Anterior cingulate cortex (tissue), 58 donors: ENCODE measurements at places on chromosomes 7 and 10.

DNA sequence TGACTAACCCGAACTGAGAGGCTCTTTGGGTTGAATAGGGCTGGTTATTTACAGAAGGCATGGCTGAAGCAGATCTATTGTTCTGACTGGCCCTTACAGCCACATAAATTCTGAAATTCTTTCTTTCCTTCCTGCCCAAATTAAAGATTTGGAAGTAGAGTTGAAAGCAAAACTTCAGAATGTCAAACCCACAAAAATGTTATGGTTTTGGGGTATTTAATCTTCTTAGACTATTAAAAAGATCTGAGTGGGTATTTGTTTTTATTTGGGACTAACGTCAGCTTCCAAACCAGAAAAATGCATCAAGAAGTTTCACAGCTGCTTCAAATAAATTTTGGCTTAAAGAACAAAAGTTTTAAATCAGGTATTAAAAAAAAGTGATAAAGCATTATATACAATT, 124.5 kb downstream of the AHR start:
- no peak for DNase-seq

GRCh38 chr10:43038783-43039623, 37.9 kb upstream of the RET start:
- no peak for DNase-seq

DNA sequence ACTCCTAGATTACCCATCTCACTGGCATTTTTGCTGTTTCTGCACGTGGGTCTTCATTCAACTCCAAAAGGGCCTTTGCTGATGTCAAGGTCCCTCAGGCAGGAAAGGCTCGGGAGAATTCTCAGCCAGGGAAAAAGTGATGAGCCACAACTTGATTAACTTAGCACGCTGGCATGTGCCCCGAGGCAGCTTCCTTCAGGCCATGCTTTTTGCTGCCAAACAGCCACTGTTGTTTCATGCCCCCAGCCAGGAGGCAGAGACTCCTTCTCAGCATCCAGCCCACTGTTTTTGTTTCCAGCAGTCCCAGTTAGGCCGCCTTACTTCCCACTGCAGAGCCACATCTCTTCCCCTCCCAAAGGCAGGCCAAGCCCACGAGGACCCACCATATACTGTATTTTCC, 266.5 kb upstream of the YAE1 start:
- no peak for DNase-seq

DNA sequence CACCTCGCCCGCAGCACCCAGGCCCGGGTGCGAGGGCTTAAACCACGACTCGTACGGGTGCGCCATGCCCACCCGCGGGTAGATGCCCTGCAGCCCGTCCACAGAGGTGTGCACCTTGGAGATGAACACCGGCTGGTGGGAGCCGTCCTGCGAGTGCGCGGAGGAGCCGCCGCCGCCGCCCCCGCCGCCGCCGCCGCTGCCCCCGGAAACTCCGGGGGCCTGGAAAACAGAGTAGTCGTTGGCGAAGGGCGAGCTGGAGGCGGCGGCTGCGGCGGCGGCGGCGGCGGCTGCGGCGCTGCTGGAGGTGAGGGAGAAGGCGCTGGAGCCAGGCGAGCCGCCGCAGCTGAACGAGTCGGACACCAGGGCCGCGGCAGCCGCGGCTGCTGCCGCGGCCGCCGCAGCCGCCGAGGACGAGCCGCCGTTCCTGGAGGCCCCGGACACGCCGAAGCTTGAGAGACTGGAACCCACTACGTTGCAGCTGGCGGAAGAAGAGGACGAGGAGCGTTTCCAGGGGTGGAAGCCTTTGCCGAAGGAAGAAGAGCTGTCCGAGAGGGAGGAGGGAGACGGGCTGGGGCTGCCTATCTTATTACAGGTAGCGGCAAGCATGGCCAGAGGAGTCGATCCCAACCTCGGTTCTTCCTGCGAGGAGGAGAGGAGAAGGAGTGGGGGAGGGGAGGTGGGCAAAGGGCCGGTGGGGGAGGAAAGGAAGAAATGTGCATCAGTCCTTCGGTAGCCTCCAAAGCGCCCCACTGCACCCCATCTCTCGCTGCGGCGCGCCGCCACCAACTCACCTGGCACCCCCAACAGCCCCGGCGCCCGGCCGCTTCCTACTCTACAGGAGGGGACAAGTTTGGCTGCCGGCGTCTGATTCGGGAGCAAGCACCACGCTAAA, 1.3 kb downstream of the SP8 start:
- no peak for DNase-seq

DNA sequence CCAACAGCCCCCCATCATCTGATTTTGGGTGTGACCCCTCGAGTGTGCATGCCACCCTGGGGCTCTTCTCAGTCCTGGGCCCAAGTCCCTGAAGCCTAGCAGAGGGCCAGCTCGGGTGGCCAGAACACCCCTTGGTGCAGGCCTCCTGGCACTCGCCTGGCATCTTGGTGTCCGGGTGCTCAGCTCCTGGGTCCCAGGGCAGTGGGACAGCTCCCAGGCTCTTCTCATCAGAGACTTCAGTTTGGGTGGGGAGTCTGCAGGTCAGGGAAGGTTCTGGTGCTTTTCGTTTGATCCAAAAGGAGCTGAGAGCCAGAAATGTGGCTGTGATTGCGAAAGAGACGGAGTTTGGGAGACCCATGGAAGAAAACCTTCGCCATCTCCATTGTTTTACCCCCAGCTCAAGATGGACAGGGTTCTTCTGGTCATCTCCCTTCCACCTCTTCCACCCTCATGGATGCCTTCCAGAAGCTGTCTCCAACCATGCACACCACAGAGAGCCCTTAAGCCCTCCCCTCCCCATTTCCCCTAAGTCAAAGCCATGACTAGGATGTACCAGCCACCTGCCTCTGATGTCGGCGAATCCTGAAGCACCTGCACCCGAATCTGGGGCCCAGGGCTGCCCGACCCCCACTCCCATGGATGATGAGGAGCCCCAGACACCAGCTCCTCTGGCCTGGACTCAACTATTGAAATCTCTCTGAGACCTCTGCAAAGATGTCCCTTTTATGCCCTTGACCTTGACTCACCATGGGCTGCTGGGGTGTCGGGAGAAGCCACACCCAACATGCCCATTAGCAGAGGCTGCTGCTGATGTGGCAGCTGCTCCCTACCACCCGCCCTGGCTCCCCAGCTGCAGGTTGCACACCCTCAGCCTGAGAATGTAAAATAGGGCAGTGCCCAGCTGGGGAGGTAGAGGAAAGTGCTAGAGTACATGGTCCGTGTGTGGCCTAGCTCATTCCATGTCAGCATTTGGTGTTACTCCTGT, 55.3 kb downstream of the ADCYAP1R1 start:
- no peak for DNase-seq

DNA sequence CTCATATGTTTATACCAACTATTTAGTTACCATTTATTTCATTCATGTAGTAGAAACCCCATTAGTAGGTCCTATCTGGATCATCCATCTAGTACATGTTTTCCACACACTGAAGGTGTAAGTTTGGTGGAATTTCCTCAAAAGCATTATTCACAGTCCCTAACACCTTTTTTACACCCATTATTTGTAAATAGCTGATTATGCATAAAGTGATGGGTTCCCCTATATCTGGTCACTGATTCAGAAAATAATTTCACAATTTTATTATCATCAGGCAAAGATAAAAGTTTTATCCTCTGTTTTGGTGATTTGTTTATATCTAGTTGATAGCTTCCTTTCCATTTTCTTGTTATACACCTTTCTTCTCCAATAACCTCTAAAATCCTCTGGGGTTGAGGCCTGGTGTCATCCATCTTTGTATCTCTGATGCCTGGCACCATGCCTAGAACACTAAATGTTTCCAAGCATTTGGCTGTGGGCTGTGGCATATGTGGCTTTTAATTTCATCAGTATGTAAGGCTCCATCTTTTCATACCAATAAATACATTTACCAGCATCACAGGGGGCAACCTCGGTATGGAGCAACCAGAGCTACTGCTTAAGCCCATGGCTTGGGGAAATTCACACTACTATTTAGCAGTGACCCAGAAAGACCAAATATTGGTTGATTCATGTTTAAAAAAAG, 1089.5 kb upstream of the LRRN3 start:
- DNase-seq = no peak

GRCh38 chr10:6528198-6528950, 51.7 kb downstream of the PRKCQ start:
- no peak for DNase-seq

- no peak for DNase-seq
Measured at GRCh38 chr7:131652934-131653333, 96.5 kb upstream of the PODXL start.

- DNase-seq = no peak
Measured at GRCh38 chr7:25642849-25643248, 414.6 kb upstream of the NPVF start.

DNA sequence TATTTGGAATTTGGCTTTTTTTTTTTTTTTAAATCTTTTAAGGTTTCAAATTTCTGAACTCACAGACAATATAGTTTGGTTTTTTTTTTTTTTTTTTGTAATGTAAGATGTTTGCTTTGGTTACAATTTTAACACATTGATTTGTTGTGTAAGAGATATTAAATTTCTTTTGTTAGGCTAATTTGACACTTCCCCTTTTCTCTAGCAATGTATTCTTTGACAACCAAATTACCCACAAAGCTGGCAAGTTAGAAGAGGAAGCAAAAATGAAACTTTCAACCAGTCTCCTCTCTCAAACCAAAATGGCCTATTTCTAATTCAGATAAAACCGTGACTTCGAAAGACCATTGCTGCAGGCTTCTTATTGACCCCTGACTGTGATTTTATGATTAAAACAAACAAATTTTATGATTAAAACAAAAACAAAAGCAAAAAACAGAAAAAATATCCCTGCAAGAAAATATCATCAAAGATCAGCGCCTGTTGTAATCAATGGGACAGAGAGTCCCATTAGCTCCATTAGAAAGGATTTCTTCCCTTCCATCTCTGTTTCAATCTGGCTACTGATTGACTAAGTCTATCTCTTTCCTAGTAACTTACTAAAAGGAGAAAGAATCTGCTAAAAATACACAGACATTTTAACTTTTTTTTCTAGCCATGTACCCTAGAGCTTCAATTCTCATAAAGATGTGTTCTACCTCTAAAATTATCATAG, 489.2 kb downstream of the MDFIC start:
- no peak for DNase-seq

GRCh38 chr10:75084834-75085384, 26.5 kb upstream of the SAMD8 start:
- DNase-seq = no peak

- no peak for DNase-seq
Measured at GRCh38 chr7:3301831-3302618, 973 bp downstream of the SDK1 start.

GRCh38 chr10:44035474-44036197, 349.3 kb downstream of the CXCL12 start:
- no peak for DNase-seq

DNA sequence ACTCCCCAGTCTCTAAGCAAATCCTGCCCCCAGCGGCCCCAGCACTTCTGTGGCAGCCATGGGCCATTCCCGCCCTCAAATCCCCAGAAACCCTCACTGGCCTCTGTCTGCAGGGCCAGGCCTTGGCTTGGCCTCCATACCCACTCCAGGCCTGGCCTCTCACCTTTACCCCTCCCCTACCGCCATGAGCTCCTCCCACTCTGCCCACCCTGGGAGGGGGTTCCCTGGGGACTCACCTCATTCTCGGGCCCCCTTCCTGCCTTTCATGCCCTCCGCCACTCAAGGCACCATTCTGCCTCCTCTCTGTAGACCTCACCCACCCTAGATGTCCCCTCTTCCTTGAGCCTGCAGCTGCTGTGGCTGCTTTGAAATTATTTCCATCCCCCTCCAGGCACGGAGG, 41.0 kb downstream of the PRF1 start:
- no peak for DNase-seq

DNA sequence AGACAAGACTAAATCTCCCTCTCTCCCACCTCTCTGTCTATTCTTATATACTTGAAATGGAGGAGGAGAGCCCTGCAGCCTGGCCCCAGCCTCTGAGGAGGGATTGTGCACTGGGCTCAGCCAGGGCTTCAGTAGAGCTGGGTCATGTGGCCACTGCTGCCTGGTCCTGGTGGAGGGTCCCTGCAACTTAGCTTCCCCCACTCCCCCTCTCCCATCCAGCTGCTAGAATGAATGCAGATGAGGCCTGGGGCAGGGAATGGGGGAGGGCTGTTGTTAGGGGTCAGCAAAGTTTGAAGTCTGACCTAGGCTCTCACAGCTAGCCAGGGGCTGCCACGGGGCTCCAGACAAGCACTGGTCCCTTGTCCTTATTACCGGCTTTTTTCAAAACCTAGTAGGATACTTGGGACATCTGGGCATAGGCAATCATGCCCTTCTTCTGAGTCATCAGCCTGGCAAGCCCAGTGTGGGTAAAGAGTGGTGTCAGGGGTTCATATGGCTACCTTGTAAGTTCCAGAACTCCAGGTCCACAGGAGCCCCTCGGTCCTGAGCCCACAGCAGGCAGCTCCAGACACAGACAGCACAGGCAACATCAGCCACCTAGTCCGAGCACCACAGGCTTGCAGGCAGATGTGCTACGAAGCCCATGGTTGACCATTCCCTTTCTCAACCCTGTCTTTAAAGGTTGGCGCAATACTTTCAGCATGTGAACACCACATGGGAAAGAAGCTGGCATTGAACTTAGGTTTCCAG, 12.8 kb upstream of the CXCL12 start:
- no peak for DNase-seq

- no peak for DNase-seq
Measured at GRCh38 chr10:3421537-3422257, 249.1 kb upstream of the PITRM1 start.

DNA sequence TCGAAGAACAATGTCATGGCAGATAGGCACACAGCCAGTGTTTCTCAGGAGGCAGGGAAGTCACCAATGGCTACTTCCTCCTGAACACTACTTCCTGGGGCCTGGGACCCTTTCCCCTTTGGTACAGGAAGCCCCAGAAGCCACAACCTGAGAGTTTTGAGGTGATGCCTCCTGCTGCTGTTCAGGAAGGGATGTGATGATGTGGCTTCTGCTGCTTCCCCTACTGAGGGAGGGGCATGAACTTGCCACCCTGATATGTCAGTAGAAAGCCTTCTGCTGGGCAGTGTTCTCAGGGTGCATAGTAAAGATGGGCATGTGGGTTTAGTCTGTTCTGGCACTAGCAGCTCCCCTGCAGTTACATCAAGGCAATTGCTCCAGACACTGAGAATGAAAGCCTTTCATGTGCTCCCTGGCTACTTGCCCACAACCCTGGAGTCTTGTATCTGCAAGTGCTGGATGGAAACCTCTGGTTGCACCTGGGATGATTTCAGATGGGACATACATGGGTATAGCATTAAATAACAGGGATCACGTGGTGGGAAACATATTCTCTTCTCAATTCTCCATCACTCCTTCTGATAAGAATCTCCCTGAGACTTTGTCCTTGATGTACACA, 69.3 kb downstream of the ADRA2A start:
- no peak for DNase-seq

- no peak for DNase-seq
Measured at GRCh38 chr7:151868396-151869108, 8.4 kb downstream of the PRKAG2 start.
